Activated CD8-positive, alpha-beta memory T cell treated with anti-CD3 and anti-CD28 coated beads, Interleukin-2, amount 10 ng/mL, durations not matched to agents 7 days and 5 days (primary cell): ENCODE measurements at places on chromosomes 4 and X. TPM values are rescaled to one million over a fixed set of nuclear protein-coding genes. Genes with fewer than 3 reads are reported as not detected.
A peak's percentile ranks its signal among the peaks of the same experiment; 100 is the strongest.

The SHROOM3 gene
- total RNA-seq: not detected

The FAM149A gene
- 1.2 TPM for total RNA-seq

The SPRY1 gene
- 73.7 TPM for total RNA-seq

The NRK gene
- not detected for total RNA-seq

The SPATA4 gene
- total RNA-seq: not detected

The MTNR1A gene
- total RNA-seq: not detected

DNA sequence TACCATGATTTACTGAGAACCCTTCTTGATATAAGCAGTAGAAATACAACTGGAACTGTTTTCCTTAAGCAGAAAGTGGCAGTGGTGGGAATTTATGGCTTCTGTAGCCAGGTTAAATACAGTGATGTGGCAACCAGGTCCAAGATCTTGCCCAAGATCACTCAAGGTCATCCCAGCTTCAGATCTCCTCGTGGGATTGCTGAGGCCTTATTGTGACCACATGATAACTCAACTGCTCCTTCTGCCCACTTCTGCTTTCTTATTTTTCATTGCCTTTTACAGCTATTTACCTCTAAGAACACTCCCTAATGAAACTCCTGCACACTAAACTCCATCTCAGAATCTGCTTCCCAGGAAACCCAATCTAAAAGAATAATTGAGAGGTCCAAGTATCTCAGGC, 12.4 kb upstream of the CYBB start:
- no peak overlapping the region for H3K27ac ChIP-seq
- no peaks in the 10 kb centered on the region for H3K36me3 ChIP-seq
- DNase-seq: no peak
- no peak overlapping the region for H3K4me3 ChIP-seq
- H3K4me1 ChIP-seq: peaks cover 12% of the 10 kb centered on the region

DNA sequence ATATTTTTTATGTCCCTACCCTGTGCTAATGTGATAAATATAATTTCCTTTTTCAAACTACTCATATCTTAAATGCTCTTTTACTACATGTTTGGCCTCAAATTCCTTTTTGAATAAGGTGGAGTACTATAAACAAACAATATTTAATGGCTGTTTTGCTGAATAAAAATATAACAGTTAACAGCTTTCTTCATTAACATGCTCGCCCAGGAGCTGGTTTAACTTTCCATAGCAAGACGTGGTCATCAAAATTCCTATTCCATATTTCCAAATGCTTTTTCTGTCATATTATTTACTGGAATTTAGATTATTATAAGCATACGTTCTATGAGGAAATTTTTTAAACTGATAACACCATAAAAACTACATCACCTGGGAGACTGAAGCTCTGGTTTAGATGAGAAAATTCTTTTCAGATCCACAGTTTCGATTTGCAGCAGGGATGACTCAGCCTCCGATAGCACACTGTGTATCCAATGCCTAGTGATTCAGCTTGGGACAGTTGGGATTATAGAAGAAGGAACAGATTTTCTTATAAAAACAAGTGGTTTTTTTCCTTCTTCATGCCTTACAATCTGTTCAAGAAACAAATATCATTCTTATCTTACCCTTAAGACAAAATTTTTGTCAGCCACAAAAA, 129.1 kb downstream of the FBXO8 start:
- H3K27ac ChIP-seq: no peak overlapping the region
- DNase-seq: no peak
- peaks cover 27% of the 10 kb centered on the region for H3K27me3 ChIP-seq
- H3K36me3 ChIP-seq: no peaks in the 10 kb centered on the region

- no peak overlapping the region for H3K4me3 ChIP-seq
- H3K27me3 ChIP-seq: no peaks in the 10 kb centered on the region
- no peak for DNase-seq
- no peaks in the 10 kb centered on the region for H3K4me1 ChIP-seq
- H3K36me3 ChIP-seq: peaks cover 35% of the 10 kb centered on the region
Observed at GRCh38 chr4:98352396-98352795, 91.2 kb downstream of the RAP1GDS1 start.

DNA sequence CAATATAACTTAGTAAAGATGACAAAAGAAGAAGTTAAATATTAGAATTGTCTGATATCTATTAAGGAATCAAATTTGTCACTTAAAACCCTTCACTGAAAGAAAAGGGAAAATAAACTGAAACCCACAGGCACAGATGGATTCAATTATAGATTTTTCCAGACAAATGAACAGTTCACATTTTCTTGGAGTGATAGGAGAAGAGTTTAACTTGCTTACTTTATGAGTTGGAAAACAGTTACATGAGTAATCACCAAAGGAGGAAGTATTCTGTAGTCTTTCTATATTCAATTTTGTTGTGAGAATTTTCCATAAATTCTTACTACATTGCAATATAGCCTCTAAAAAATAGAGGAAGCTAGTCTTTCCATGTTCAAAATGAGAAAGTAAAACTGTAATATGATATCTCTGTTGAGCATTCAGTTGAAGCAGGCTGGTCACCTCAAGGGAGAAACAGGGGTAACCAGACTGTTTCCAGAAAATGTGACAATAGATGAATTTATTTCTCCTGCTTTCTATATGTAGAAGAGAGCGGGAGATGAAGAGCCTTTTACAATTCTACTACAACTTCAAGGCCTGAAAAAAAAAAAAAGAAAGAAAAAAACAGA, 330.3 kb upstream of the EPHA5 start:
- H3K27me3 ChIP-seq: no peaks in the 10 kb centered on the region
- no peak for DNase-seq
- H3K27ac ChIP-seq: no peak overlapping the region
- no peaks in the 10 kb centered on the region for H3K36me3 ChIP-seq
- H3K4me1 ChIP-seq: no peaks in the 10 kb centered on the region

- H3K27ac ChIP-seq: no peak overlapping the region
- H3K4me3 ChIP-seq: no peak overlapping the region
Observed at GRCh38 chrX:39519566-39520301, 578.0 kb downstream of the BCOR start.

DNA sequence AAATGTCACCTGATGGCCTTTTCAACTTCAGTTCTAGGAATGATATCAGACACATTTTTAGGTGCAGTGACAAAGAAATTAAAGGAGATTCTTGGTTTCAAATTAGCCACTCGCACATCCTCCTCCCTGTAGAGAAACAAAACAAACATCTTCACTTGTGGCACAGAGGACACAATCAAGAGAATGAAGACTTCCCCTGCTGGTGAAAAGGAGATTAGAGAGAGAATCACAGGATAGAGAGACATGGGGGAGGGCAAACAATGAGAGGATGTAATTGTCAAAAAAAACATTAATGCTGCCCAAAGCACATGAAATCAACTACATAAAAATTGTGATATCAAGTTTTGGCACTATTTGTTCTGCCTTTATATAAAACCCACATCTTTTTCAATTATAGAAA, 34.5 kb downstream of the ACE2 start:
- H3K4me1 ChIP-seq: peaks cover 3% of the 10 kb centered on the region
- peaks cover 9% of the 10 kb centered on the region for H3K27me3 ChIP-seq
- no peak overlapping the region for H3K4me3 ChIP-seq

- no peak for DNase-seq
- H3K27me3 ChIP-seq: no peaks in the 10 kb centered on the region
- no peak overlapping the region for H3K27ac ChIP-seq
- H3K4me3 ChIP-seq: no peak overlapping the region
- peaks cover 11% of the 10 kb centered on the region for H3K36me3 ChIP-seq
Observed at GRCh38 chr4:142648378-142648777, 197.7 kb downstream of the INPP4B start.

GRCh38 chrX:26347171-26347570, 131.2 kb downstream of the MAGEB5 start:
- H3K27me3 ChIP-seq: no peaks in the 10 kb centered on the region
- H3K4me3 ChIP-seq: no peak overlapping the region
- H3K27ac ChIP-seq: no peak overlapping the region
- H3K4me1 ChIP-seq: no peaks in the 10 kb centered on the region

DNA sequence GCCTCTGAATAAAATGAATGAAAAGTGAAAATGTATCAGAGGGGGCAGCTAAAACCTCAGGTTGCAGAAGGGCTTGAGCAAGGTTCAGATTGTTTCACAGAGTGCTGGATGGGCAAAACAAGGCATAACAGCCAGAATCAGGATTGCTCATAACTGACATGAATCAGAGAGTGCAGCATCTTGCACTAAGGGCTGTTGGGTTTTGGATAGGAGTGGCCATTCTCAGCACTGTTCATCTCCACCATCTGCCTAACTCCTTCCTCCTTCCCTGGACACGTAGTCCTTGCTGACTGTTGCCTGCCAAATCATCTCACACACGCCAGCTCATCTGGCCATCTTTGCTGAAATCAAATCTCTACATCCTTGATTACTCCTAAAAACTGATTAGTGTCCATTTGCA, 75.3 kb upstream of the C1QTNF7 start:
- peaks cover 19% of the 10 kb centered on the region for H3K27me3 ChIP-seq
- no peak for DNase-seq
- peaks cover 12% of the 10 kb centered on the region for H3K4me1 ChIP-seq
- H3K36me3 ChIP-seq: no peaks in the 10 kb centered on the region

DNA sequence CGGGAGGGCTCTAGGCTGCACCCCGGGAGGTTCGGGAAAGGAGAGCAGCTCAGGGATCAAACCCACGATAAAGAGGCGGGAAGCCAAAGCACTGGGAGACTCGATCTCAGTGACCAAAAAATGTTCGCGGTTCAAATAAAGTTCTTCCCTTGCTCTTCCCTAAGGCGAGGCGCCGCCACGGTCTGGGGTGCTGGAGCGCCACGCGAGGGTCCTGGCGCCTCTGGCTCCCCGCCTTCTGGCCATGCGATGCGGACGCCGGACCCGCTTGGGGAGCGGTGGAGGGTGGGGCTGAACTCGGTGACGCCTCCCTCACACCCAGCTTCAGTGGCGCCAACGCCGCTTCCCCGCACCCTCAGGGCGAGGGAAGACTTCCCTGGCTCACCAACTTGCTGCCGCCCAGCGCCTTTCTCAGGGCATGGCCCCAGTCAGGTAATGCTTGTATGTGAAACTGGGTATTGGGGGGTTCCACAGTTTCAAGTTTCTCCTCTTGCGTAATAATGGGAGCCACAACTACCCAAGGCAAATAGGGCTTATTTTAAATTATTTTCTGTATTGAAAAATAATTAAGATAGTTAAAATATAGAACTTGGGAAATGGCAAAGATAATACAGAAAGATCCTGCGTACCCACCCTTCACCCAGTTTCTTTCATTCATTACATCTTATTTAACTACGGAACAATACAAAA, at the start of gene QRFPR:
Gene QRFPR (minus strand): TSS at position 243 of the 687 bp plus-strand sequence. CDS start 371 bp downstream, outside the sequence.
- peak within 1 kb of the TSS; percentile 61 for H3K4me3 ChIP-seq
- peaks cover 76% of the 10 kb centered on the region for H3K27me3 ChIP-seq
- no peak for DNase-seq
- H3K4me1 ChIP-seq: peaks cover 7% of the 10 kb centered on the region
- no peak within 1 kb of the TSS for H3K27ac ChIP-seq

- H3K4me1 ChIP-seq: no peaks in the 10 kb centered on the region
- no peaks in the 10 kb centered on the region for H3K27me3 ChIP-seq
- H3K36me3 ChIP-seq: no peaks in the 10 kb centered on the region
- no peak overlapping the region for H3K4me3 ChIP-seq
- no peak overlapping the region for H3K27ac ChIP-seq
- DNase-seq: no peak
Observed at GRCh38 chrX:130741151-130741550, 161.9 kb downstream of the ENOX2 start.

- H3K36me3 ChIP-seq: peaks cover 12% of the 10 kb centered on the region
- H3K27ac ChIP-seq: no peak overlapping the region
- no peak for DNase-seq
- no peaks in the 10 kb centered on the region for H3K4me1 ChIP-seq
Observed at GRCh38 chrX:134396174-134396573, 63.8 kb upstream of the HPRT1 start.

GRCh38 chr4:155371432-155372043, 5.2 kb downstream of the MAP9 start:
- no peak overlapping the region for H3K4me3 ChIP-seq
- no peak overlapping the region for H3K27ac ChIP-seq
- H3K36me3 ChIP-seq: peaks cover 3% of the 10 kb centered on the region
- no peak for DNase-seq
- H3K4me1 ChIP-seq: peaks cover 16% of the 10 kb centered on the region
- no peaks in the 10 kb centered on the region for H3K27me3 ChIP-seq

DNA sequence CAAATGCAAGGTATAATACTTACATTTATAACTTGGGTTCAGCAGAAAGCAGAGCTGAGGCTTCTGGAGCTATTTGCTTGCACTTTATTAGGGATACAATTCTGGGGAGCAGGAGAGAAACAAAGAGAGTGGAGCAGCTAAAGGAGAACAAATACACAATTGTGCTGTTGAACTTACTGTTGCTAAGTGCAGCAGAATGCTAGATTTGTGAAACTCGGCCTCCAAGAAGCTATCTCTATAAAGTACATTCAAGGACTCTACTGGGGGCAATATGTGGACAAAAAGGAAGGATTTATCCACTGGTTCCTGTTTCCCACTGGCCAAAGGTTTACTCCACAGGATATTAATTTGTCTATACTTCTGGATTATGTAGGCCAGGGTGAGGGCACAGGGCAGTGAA, 86.8 kb downstream of the PPP1R2C start:
- no peak overlapping the region for H3K27ac ChIP-seq
- no peak overlapping the region for H3K4me3 ChIP-seq
- no peaks in the 10 kb centered on the region for H3K27me3 ChIP-seq
- H3K4me1 ChIP-seq: no peaks in the 10 kb centered on the region
- no peak for DNase-seq

GRCh38 chr4:27604692-27605091, 744.1 kb downstream of the STIM2 start:
- DNase-seq: no peak
- no peak overlapping the region for H3K27ac ChIP-seq
- H3K36me3 ChIP-seq: no peaks in the 10 kb centered on the region
- H3K4me1 ChIP-seq: no peaks in the 10 kb centered on the region
- H3K27me3 ChIP-seq: no peaks in the 10 kb centered on the region
- no peak overlapping the region for H3K4me3 ChIP-seq

DNA sequence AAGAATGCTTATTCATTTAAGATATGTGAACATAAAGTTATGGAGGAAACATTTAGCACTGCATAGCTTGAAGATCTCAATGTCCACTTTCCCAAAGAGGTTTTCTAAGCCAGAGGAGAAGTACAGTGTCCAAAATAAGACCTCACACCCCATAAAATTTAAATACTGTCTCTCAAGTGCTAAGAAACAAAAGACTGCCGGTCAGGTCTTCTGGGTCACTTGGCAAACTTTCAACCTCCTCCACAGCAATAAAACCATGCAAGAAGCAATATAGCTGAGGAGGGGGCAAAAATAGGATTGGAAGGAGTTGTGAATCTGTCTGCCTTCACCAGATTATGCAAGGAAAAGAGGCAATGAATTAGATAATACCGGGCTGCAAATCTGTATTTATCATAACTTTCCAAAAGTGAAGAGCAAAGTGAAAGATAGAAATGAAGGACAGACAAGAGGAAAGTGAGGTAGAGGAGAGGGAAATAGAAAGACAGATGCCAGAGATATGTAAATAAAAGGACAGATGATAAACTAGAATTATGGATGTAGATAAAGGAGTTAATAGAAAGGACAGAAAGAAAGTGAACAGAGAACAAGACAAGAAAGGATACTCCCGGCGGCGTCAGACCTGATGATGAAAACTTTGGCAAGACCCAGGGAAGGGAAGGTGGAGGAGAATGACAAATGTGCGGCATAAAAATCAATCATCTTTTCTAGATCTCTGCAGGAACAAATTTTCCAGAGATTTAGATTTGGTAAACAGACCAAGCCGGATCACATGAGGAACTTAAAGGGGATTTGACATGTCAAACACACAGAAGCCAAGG, 152.7 kb upstream of the FAM241A start:
- no peaks in the 10 kb centered on the region for H3K4me1 ChIP-seq
- DNase-seq: no peak
- no peaks in the 10 kb centered on the region for H3K36me3 ChIP-seq
- no peak overlapping the region for H3K4me3 ChIP-seq

GRCh38 chrX:39907964-39908661, 189.6 kb downstream of the BCOR start:
- peaks cover 12% of the 10 kb centered on the region for H3K4me1 ChIP-seq
- no peak overlapping the region for H3K4me3 ChIP-seq
- no peaks in the 10 kb centered on the region for H3K27me3 ChIP-seq
- H3K27ac ChIP-seq: no peak overlapping the region
